NCI-H1930 (cell line): ENCODE measurements at places on chromosomes 7 and 10.
A peak's percentile ranks its signal among the peaks of the same experiment; 100 is the strongest.

DNA sequence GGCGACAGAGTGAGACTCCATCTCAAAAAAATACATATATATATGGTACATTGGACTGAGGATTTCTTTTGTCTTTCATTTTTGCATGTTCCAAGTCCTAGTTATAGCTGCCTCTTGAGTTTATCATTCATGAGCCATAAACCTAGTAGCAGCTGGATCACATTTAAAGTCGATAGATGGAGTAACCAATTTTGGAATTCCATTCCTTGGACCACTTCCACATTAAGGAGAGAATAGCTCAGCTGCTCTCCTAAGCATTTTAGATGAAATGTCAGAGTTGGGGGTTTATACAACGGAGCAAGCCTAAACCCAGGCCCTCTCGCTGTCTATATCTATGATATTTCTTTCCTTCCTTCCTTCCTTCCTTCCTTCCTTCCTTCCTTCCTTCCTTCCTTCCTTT, 141.2 kb downstream of the LYZL1 start:
- DNase-seq = no peak

DNA sequence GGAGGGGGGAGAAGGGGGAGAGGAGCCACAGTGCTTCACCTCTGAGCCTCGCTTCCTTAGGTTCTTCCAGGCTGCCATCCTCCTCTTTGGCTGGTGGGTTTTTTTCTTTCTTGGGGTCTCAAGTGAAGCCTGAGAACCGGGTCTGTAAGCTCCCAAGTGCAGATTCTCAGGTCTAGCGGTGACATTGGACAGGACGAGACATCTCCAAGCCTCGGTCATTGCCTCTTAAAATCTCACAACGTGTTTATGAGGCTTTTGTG, 817 bp upstream of the IL15RA start:
- DNase-seq = no peak

GRCh38 chr7:37908221-37908788, 8.3 kb downstream of the SFRP4 start:
- no peak for DNase-seq

DNA sequence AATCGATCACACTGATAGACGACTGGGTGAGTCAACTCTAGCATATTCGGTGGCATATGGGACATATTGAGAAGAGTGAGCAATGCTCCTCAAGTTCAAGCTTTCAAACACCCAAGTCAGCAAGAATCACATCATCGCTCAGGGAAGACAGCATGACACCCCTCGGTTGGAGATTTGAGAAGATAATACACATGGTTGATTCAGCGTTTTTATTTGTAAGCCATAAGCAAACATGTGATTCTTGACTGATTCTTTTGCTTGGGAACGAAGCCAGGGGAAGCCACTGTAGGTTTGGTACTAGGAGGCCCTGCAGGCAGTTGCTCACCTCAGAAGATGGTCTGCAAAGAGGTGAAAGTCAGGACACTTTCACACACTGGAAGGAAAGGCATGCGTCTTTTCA, 12.6 kb downstream of the UCMA start:
- no peak for DNase-seq

- DNase-seq = no peak
These were observed 66.1 kb upstream of the RNF148 start for GRCh38 chr7:122768827-122769226.

GRCh38 chr7:30390736-30391636, 87.6 kb downstream of the NOD1 start:
- no peak for DNase-seq

- no peak for DNase-seq
These were observed 53.1 kb downstream of the APBB1IP start for GRCh38 chr10:26491276-26491675.

- DNase-seq = no peak
These were observed 95.5 kb downstream of the CELF2 start for GRCh38 chr10:11113156-11113555.

GRCh38 chr7:1005303-1005702, 22.3 kb downstream of the CYP2W1 start:
- DNase-seq = no peak

- no peak for DNase-seq
These were observed 421 bp downstream of the SMURF1 start for GRCh38 chr7:99143521-99143852.

- DNase-seq = no peak
These were observed 17.6 kb upstream of the DDIT4 start for GRCh38 chr10:72255977-72256729.

GRCh38 chr7:43137811-43138210, 25.4 kb downstream of the HECW1 start:
- no peak for DNase-seq

DNA sequence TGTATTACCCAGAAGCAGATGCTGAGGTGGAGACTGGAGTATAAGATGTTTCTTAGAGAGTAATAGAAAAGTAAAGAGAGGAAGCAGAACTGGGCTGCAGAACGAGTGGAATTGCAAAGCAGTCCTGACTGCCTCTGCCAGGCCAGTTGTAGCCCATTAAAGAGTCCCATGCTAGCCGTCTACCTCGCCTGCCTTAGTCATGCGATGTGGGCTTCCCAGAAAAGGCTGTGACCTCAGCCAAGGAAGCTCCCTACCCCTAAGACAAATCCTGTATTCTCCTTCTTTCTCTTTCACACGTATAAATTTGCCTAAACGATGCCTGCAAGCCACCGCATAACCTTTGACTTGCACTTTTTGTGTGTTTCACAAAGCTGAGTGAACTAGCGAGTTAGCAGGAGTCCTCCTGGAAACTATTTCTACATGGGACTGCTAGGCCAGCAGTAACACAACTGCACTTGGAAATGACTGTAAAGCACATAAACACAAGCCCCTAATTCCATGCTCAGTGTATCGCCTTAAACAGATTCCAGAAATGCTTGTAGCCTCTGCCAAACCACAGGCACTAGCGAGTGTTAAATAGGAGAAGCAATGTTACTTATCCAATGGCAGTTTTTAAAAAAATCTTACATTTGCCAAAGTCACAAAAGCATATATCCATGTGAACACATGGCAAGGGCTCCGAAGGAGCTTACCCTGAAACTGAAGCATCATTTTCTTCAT, 47.4 kb upstream of the GNAI1 start:
- no peak for DNase-seq

GRCh38 chr10:23368816-23369640, 24.4 kb upstream of the C10orf67 start:
- DNase-seq = no peak

DNA sequence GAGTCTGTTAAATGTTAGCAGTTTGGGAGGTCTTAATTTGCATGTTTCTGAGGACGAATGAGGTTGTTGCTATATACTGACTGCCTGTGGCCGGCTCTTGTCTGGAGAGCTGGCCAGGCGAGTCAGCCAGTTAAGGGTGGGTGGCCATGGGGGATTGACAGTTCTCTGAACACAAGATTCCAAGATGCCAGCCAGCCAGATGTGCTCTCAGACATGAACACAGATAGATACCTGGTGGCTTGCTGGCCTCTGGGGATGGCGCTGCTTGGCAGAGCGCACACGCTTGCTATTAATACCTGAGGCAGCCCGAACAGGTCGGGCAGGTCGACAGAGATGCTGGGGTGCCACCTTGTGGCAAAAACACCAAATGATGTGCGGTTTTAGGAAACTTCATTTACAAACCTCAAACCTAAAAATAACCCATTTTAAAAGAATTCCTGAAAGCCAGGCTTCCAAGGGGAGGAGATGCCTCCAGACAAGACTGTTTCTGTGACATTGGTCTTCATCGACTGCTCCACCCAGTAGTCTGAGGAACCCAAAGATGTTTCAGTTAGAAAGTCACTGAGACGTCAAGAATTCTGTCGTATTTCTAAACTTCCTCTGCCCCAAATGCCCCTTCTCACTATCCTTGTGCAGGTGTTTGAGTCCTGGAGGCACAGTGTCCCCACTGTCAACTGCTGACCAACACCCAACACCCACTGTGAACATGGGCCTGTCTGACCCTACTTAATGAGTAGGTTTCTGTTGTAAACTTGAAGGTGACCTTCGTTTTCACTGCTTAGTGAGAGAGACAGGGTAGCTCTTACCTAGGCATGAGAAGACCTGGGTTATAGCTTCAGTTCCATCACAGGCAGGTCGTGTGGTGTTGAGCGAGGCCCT, 123.4 kb downstream of the NT5C2 start:
- DNase-seq = peak; percentile 5

DNA sequence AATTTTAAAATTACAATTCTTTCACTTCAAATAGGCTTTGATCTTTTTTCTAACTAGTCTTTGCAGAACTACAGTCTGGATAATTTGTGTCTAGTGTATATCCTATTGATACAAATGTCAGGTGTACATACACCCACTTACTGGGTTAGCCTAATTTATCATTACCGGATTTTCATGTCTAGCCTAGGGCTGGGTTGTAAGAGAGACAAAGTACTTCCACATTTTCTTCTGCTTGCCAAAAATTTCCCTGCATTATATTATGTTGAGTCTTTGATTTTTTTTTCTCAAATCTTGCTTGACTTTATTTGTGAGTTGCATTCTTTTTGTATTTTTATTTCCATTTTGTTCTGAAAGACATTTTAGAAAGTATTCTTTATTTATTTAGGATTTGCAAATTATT, 284.8 kb upstream of the FZD8 start:
- DNase-seq = no peak

- no peak for DNase-seq
These were observed 362.8 kb upstream of the MBL2 start for GRCh38 chr10:53135213-53135896.

- no peak for DNase-seq
These were observed 696.7 kb upstream of the CELF2 start for GRCh38 chr10:10320956-10321355.

GRCh38 chr10:43393606-43394360, 15.2 kb downstream of the HNRNPF start:
- no peak for DNase-seq

DNA sequence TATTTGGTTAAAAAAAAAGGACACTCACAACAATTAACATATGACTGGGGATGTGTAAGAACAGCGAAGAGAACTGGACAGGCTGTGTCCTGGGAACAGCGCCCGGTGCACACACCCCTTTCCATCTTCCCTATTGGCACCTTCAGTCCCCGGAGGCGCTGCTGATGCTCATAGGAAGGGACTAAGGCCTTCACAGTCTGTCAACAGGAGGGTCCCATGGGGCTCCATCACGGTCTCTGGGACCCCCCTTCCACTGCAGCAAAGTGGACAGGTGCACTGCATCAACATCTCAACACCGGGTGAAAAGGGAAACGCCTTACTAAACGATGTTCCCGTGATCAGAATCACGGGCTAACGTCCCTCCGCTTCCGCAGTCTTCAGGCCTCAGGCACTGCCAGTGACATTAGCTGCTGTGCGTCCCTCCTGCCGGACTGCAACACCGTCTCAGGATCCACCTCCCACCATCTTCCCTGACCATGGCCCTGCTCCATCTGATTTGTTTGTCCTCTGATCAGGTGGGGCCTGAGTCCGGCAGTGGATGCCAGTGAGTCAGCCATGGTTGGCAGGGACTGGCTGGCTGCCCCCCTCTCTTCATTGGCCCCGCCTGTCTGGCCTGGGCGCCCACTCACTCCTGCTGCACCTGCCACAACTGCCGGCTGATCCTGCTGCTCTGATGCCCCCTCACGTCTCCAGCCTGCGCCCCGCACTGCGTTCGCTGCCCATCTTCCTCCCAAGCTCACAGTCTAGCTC, 614.7 kb downstream of the DNAJB6 start:
- DNase-seq = no peak

- no peak for DNase-seq
These were observed 121.6 kb downstream of the BAMBI start for GRCh38 chr10:28798964-28799363.

DNA sequence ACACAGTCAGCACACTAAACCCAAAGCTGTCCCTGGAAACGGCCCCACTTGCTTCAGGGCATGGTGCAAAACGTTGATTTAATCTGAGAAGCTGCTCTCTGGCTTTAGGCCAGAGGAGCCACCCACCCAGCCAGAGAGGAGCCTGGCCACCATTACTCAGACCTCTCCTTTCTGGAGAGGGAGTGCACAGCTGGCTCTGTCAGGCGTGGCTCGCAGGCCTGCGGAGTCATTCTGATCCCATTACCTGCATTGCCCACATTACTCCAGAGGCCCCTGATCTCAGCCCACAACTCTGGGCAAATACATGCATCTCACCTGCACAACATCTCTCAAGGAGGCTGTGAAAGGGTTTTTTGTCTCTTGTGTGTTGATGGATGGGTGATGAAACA, 370.0 kb upstream of the IGFBP3 start:
- DNase-seq = no peak

DNA sequence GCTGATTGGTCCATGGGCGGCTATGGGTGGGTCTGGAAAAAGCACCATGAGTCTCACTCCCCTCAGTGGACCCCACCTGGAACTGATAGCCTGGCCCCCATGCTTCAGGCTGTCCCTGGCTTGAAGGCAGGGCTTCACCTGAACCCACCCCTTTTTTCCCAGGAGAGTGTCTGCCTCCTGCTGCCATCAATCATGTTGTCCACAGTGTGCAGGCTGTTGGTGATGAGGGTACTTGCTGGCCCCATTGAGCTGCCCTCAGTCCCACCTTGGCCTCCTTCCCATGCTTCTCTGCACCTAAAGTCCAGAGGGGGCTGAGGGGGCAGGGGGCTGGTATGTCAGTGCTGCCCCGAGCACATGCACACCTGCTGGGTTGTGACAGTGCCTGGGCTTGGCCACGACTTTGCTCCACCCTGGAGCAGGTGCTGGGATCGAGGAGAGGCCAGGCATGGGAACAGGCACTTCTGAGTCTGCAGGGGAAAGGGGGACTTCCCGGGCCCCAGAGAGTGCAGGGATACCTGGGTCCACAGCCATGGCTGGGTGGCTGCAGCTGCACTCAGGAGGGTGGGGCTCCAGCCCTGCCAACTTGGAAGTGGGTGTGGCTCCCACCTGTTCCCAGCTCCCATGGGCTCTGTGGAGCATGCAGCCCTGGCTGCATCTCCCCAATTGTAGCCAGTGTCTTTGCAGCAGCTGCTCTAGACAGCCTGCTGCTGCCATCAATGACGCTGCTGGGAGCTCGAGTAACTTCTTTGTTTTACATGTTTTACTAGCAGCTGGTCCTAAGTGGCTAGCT, 56.9 kb downstream of the ADK start:
- no peak for DNase-seq

GRCh38 chr10:67853512-67853911, 15.5 kb upstream of the DNAJC12 start:
- no peak for DNase-seq

- DNase-seq = no peak
These were observed 2.9 kb upstream of the TMEM72 start for GRCh38 chr10:44908066-44908749.

GRCh38 chr10:36280890-36281499, 638.9 kb upstream of the FZD8 start:
- DNase-seq = no peak

DNA sequence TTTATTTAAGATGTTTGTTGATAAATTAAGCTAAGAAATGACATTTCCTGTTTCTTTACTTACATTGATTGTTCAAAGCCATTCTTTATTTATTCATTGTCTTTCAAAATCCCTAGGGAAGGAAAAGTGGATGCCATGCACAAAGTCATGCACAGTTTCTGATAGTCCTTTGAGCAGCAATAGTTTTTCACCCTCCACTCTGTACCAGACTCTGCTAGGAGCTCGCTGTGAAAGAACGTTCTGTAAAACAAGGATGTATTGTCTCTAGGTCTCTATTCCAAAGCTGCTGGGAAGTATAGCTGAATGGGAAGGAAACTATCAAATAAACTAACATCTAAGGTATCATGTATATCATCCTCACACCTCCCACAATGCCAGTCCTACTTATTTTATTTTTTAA, 7.8 kb upstream of the NOC3L start:
- no peak for DNase-seq
